ENCODE measurements at places on chromosomes 7 and 10.
A peak's percentile ranks its signal among the peaks of the same experiment; 100 is the strongest.

- ATAC-seq, result peak; percentile 91
These were observed 130.9 kb downstream of the TES start for GRCh38 chr7:116340943-116341907.

- no peak for ATAC-seq
These were observed 103.9 kb downstream of the ZMYND11 start for GRCh38 chr10:239109-239508.

DNA sequence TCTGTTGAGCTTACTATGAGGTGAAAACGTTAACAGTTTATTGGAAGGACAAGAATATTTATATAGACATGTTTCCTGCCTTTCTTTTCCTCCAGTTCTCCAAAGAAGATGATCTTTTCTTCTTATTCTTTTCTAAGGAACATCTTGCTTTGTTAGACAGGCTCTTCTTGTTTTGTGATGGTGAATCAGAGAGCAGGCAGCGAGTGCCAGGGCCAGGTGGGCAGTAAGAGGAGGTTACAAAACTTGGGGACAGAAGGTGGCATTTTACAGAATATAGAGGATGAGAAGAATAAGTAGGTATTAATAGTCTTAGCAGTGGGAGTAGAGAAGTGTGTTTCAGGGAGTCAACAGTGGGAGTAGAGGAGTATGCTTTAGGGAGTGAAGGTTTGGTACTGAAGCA lies 223.6 kb downstream of the ARL4A start:
- no peak for ATAC-seq

DNA sequence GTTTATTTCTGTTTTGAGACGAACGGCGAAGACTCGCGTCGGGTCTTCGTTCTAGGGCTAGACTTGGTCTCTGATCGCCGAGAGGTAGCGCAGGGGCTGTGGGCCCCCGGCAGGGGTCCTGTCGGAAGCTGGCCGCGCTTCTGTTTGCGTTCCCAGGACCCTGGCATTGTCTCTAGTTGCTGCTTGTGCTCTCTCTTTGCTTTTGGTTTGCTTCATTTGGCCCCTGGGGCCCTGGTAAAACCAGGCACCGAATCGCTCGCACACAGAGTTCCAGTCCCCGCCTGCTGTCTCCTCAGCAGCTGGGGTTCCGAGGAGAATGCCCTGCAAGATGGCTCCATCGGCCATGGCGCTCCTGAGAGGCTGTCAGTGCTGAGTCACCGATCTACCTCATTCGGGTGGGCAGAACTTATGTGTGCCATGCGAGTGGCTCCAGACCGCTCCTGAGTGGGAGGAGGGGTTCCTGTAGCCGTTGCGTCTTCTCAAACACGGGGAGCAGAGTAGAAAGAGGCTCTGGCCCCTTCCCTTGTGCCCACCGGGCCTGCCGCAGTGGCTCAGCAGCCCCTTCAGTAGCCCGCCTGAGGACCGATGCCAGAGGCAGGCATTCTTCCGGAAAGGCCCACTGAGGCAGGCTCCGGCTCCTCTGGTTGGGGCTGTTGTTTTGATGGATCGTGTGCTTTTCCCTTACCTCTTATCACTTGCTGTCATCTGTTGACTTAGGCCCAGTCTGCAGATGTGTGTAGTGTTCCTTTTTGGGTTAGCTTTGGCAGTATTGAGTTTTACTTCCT lies 826 bp downstream of the CHPF2 start:
- peak; percentile 90 for ATAC-seq

DNA sequence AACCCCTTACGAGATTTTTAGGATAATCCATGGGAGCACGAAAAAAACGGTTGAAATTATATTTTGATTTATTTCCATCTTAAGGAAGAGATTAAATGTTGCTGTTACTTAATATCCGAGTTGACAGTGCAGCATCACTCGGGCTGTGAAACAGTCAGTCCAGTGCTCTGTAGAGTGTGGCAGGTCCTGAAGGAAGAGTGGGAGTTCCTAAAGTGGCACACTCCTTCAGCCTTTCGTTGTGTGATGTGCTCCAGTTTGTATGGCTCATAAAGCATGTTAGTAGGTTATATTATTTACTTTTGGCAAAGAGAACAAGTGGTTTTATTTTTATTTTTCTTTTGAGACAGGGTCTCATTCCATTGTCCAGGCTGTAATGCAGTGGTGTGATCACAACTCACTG lies 358.3 kb downstream of the AUTS2 start:
- ATAC-seq, result no peak

DNA sequence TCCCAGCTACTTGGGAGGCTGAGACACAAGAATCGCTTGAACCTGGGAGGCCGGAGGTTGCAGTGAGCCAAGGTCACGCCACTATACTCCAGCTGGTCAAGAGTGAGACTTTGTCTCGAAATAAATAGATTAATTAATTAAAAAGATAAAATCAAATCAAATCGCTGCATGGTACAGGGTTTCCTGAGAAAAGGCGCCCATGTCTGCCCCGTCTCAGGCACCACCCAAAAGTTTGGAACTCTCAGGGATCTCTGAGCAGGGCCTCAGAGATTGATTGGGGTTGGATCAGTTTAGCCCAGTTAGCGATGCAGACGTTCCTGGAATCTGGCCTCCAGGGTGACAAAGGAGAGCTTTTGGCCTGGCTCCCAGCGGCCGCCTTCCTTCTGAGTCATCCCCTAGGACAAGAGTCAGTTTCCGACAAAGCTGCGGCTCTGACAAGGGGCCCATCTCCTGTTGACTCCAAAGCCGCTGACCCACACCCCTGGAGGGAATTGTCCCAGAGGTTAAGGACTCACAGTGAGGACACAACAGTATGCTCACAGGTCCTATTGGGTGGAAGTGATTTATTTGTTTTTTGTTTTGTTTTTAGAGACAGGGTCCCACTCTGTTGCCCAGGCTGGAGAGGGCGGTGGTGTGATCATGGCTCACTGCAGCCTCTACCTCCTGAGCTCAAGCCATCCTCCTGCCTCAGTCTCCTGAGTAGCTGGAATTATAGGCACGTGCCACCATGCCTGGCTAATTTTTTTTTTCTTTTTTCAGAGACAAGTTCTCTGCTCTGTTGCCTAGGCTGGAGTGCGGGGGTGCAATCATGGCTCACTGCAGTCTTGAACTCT lies 6.8 kb downstream of the ORAI2 start:
- ATAC-seq, result peak; percentile 90

- no peak for ATAC-seq
These were observed 183.1 kb downstream of the GPAM start for GRCh38 chr10:112000466-112000865.

DNA sequence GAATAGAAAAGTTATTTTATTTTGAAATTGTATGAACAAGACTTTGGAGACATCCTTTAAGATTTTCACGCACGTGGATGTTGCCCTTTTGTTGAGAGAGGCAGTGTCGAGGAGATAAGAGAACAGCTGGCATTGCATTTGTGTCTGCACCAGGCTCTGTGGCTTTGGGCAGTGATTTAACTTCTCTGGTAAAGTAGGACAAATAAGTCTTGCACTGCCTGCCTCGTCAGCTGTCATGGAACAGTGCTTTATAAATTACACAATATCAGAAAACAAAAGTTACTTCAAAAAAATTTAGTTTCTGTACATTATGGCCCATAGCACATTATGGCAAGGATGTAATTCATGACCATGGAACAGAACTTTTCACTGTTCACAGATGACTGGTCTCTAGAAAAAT lies 20.1 kb downstream of the SNX10 start:
- ATAC-seq, result no peak

DNA sequence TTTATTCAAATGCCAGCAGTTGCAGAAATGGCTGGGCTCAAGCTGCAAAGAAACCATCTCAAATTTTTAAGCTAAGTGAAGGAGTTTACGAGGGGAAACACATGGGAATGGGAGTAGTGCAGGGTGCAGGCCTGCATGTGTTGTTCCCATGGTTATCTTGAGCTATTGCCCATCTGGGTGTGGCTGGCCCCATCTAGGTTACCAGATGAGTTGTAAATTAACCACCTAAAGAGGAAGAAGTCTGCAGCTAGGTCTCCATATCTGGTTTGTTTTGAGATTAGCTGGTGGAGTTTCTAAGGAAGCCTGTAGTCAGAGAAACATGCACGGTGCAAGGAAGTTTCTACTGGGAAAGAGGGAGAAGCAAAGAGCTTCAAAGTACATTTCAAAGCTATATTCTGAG lies 23.3 kb upstream of the STEAP2 start:
- ATAC-seq, result no peak

DNA sequence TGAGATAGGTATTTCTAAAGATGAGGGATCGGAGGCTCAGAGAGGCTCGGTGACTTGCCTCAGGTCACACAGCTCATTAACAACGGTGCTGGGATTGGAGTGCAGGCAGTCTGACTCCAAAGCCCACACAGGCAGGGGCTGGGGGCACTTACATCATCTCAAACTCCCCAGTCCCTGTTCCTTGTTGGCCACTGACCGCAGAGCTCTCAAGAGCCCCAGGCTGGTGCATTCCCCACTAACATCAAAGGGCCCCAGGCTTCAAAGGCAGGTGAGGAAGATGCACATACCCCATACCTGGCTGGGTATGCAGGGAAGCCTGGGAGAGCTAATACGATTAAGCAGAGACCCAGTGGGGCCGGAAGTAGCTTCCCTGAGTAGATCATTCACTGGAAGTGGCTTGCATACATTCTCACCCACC lies 13.7 kb upstream of the NODAL start:
- no peak for ATAC-seq

DNA sequence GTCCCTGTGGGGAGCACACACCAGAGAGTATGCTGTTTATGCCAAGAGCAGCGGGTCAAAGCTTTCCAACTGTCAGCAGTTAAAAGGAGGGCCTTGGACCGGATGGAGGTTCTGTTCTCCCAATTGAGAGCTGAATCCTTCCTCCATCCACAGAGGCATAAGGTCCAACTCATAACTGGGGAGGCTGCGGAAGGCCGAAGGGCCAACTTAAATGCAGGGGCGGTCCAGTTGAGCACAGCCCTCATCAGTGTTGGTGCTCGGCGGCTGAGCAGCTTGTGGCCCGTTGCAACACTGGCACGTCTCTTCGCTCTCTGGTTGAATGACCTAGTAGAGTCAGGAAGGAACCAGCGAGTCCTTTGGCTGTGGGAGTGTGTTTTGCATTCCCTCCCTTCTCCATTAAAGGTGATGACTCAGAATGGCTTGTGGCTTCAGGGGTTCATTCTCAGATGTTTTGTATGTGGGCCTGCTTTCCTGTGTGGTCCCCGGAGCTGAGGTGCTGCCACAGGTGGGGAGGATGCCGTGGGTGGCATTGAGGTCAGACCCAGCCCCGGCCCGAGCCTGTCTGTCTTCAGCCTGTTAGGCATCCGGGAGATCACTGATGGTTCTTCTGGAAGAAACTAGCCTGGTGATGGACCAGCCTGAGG lies 44.8 kb upstream of the DMBT1 start:
- ATAC-seq, result no peak

DNA sequence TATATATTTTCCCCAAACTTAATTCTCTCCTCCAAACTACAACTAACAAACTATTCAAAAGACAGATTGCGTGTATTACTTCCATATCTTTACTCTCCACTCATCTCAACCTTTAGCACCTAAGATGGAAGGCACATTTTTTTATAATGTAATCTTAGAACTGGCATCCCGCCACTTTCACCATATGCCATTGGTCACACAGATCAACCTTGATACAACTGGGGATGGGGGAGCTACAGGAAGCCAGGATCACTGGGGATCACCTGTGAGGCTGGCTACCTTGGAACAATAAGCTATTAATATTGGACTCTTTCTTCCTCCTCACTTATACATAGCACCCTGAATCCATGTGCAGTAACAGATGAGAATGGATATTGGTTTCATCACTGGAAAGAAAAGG lies 469.6 kb upstream of the LRRN3 start:
- ATAC-seq, result no peak

- no peak for ATAC-seq
These were observed 38.6 kb downstream of the VOPP1 start for GRCh38 chr7:55533729-55534080.

DNA sequence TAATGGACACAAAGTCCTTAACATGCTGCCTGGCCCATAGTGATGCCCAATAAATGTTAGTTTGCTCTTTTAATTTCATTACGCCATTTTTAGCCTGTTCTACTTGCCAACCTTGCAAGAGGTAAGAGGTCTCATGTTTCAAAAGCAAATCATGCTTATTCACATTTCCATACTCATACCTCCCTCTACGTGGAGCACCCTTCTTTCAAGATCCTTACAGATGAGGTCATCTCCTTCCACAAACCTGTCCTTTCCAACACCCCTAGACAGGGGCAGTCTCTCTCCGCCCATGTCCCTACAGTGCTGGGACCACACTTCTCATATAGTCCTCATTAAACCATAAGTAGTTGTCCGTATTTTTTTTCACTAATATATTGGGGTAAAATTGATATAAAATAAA lies 271.3 kb downstream of the FGFR2 start:
- no peak for ATAC-seq

- no peak for ATAC-seq
These were observed 255.3 kb downstream of the DNAJB9 start for GRCh38 chr7:108824840-108825580.

DNA sequence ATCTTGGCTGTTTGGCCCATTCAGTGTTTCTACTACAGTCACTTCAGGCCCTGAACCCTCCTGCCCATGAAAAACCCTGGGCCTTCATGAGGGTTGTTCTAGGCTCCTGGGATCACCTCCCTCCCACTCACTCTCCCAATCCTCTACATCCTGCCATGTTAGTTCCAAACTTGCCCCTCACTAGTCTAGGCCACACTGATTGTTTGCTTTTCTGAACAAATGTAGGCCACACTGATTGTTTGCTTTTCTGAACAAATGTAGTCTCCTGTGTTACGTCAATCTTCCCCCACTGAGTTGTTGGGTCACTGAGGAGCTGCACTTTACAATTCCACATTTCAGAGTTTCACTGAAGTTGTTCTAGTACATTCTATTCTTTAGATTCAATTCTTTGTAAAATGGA lies 5.3 kb upstream of the ALDH18A1 start:
- no peak for ATAC-seq

- peak; percentile 4 for ATAC-seq
These were observed 733 bp upstream of the ARL5B start for GRCh38 chr10:18658271-18659124.

Data from SK-N-SH treated with all-trans-retinoic acid at 6 μM for 48 hours (cell line).